NCI-H1436 (cell line): ENCODE measurements at places on chromosomes 16 and 17.

DNA sequence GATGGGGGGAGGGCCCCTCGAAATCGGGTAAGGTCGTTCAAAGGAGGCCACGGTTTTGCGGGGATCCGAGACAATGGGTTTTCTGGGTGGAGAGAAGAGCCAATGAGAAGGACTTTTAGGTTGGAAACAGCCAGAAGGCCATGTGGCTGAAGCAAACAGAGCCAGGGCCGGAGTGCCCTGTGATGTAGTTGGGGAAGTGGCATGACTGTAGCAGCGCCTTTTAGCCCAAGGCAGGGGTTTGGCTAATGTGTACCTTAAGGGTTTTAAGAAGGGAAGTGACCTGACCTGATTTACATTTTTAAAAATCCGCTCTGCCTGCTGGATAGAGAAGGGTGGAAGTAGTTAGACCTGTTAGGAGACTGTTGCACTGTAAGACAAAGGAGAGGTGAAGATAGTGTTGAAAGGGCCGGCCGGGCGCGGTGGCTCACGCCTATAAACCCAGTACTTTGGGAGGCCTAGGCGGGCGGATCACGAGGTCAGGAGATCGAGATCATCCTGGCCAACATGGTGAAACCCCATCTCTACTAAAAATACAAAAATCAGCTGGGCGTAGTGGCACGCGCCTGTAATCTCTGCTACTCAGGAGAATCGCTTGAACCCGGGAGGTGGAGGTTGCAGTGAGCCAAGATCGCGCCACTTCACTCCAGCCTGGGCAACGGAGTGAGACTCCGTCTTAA lies 1.0 kb downstream of the LYRM1 start:
- DNase-seq, result peak; percentile 32

DNA sequence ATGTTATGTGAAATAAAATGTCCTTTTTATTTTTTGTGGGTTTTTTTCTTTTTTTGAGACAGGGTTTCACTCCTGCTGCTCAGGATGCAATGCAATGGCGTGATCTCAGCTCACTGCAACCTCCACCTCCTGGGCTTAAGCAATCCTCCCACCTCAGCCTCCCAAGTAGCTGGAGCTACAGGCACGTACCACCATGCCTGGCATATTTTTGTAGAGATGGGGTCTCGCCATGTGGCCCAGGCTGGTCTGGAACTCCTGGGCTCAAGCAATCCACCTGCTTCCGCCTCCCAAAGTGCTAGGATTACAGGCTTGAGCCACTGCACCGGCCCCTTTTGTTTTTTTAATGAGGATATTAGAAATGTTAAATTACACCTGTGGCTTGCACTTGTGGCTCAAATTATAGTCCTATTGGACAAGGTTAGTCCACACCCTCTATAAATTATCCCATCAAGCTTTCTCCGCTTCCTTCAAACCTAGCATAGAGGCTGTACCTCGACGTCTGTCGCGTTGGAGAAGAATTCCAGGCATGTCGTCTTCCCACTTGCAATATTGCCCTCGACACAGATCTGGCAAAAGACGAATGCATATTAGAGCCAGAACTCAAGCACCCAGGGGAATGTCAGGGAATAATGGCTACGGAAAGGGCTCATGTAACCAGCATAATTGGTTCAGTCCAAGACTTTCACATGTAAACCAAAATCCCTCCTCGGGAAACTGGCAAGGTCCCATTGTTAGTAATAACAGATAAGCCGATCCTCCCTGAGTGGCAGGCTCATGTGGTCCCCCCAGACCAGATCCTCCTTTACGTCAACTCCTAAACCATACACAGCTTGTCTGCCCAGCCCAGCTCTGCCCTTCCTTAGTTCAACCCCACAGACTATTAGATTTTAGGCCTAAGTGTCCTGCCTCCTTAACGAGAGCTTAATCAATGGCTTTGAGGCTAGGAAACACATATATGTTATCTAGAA lies 8.2 kb downstream of the TK2 start:
- DNase-seq, result no peak

GRCh38 chr16:21563676-21564075 lies 35.7 kb upstream of the METTL9 start:
- no peak for DNase-seq

DNA sequence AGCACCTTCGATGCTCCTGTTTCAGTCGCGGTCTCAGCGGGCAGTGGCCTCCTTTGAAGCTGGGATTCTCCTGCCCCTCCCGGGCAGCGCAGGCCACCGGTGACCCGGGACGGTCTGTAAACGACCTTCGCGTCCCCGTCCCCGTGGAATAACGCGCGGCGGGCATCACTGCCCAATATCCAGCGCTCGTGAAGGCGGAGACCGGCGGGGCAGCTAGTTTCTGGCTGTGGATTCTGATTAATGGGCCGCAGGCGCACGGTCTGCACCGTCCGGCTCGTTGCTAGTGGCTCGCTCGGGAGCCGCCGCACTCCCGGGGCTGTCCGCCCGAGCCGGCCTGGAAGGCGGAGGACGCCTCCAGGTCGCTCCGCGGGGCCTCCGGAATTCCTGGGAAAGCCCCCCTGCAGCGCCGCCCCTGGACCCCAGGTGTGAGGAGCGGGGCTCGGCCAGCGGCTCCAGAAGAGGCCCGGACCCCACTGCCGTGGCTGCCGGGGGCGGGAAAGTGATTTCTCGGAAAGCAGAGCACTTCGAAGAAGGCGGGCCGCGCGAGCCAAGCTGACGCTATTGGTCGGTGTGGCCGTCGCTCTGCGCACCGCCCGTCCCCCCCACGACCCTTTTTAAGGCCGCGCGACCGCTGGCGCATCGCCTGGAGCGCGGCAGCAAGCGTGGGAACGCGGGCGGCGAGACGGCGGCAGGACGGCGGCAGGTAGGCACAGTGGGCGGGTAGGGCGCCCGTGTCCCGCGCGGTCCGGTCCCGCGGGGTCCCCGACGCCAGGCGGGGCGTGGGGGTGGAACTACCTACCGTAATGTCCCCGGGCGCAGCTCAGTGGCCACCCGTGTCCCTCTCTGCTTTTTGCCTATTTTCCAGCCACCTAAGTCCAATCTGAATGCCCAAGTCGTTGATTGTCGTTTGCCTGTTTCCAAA lies at the start of gene IRF8:
Gene IRF8 (plus strand): TSS at position 642 of the 922 bp plus-strand sequence. CDS start 3,854 bp downstream, outside the sequence.
- no peak for DNase-seq

- DNase-seq, result no peak
Measured at GRCh38 chr17:74833501-74834377, 25.9 kb downstream of the GRIN2C start.

DNA sequence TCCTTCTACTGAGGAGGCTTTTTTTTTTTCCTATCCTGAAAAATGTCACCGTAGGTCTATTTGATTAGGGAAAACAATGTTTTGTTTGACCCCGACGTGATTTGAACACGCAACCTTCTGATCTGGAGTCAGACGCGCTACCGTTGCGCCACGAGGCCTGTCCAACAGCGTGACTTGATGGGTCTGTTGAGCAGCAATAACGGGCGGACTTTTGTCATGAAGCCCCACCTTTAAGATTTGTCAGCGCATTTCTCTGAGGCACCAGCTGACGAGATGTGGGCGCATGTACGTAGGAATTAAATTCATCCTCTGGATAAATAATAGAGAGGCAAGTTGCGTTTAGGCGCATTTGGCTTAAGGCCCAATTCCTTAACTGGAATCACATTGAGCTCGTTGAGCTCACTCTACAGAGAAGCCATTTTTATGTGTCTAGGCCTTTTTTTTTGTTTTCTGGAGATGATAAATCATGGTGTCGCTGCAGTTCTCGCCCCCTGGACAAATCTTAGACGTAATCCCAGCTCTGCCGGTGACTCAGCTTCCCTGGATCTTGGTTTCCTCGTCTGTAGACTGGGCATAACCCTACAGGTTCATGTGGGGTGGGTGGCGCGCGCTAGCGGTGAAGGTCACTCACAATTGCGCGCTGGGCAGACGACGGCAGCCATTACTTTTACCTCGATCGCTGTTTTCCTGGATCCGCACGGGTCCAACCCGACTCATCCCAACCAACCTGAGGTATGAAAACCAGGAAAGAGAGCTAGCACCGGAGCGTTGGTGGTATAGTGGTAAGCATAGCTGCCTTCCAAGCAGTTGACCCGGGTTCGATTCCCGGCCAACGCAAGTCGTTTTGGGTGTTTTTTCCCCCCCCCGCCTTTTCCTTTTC lies 10.6 kb upstream of the AURKB start:
- peak; percentile 89 for DNase-seq

- DNase-seq, result no peak
Measured at GRCh38 chr17:39662551-39663339, 2.4 kb upstream of the TCAP start.

GRCh38 chr17:82989881-82990280 lies 89.5 kb upstream of the METRNL start:
- DNase-seq, result no peak
